ENCODE measurements at places on chromosomes 4 and X.

DNA sequence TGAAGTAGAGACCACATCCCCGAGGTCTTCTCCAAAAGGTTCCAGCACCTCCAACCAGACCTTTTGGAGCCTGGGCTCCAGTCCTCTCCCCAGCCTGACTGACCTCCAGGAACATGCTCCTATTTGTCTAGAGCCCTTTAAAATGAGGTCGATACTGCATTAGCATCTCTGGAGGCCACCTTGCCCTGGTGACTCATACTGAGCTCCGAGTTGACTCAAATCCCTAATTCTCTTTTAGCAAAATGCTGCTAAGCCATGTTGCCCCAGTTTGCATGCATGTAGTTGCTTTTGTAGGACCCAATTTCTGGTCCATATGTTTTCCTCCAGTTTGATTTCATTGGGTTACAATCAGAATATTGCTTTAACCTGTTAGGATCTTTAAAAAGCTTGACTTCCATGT, 43.5 kb upstream of the CITED1 start:
- no peak for DNase-seq

- DNase-seq: no peak
These were observed at the start of gene NHSL2 for GRCh38 chrX:71910643-71910985. Gene NHSL2 (plus strand): TSS chrX:71910845.

DNA sequence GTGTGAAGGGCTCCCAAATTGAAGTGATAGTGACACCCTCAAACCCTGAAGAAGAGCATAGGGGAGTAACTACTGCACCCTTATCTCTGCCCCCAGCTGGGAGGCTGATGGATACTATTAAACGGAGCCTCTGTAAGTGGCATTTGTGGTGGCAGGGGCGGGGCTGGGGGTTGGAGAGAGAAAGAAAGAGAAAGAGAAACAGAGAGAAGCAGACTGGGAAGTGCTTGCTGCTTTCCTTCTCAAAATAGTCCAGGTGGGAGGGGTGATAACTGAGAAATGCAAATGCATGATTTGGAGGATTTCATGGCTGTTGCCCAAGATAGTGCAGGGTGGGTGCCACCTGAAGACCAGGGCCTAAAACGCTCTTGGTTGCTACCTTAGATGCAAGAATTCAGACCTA, 253.5 kb upstream of the GATB start:
- no peak for DNase-seq

DNA sequence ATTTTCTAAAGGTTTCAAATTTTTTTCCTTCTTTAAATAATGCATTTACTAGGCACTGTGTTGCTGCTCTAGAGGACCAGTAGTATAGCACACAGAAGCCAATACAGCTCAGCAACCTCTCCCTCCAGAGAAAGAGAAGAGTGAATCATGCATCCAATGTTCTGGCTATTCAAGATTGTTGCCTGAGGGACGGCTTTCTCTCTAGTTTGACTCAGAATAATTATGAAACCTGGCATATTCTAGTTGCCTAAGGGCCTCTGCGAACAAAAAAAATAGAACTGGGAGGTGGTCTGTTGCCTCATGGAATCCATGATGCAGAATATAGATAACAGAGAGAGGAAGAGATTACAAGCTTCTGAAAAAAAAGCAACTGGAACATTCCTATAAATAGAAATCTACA, 1233.3 kb upstream of the PABPC4L start:
- DNase-seq: no peak

Data from T-helper 17 cell (primary cell).